ENCODE measurements at places on chromosomes 7 and 10.

DNA sequence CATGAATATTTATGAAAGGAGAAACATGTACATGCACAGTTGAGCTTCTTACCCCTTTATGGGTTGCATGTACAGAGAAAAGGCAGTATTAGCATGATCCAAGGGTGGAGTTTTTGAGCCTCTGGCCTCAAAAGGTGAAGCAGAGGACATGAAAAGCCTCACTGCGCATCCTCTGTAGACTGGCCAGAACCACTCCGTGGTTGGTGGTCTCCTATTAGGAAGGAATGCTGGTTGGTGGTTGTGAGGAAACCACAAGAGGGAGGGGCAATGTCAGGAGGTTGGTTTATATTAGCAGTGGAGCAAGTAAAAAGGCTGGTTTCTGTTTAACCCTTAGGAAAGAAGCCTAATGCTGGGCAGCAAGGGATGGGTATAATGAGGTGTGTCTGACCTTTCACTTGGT is 37.5 kb downstream of the AHCYL2 start:
- peak; percentile 91 for DNase-seq

GRCh38 chr7:65927489-65928448 is 54.2 kb downstream of the GUSB start:
- no peak for DNase-seq

DNA sequence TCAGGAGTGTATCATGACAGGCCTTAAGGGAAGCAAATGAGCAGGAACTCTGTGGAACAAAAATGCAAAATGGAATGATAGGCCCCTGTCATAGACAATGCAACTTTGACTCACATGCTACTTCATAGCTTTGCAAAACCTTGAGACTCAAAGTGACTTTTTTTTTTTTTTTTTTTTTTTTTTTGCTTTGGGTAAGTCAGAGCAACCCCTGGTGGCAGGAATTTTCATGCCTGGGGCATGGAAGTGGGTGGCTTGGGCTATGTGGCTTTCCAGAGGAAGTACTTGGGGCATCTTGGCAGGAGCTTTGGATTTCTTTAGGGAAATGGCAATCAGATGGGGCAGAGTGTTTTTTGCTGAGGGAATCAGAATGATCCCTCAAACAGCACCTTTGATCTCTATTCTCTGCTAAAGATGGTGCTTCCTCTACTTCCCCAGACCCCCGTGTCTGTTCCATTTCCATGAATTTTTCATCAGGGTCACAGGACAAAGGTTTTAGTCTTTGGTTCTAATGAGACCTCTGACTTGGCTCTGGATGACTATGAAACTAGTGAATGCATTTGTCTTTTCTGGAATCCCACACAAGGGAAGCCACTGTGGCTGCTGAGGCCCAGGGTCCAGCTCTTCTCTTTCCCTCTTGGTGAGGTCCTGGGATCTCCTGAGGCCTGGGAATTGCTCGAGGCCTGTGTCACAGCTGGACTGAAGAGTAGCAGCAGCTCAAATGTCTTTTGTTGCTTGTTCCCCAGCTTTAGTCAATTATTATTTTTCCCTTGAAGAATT is 62.8 kb downstream of the TACC2 start:
- DNase-seq: peak; percentile 87

- no peak for DNase-seq
Measured at GRCh38 chr7:51327287-51327717, 10.7 kb upstream of the COBL start.

GRCh38 chr10:106930751-106931150 is 233.8 kb downstream of the SORCS1 start:
- DNase-seq: no peak

- DNase-seq: no peak
Measured at GRCh38 chr7:81584667-81585066, 185.2 kb downstream of the HGF start.

DNA sequence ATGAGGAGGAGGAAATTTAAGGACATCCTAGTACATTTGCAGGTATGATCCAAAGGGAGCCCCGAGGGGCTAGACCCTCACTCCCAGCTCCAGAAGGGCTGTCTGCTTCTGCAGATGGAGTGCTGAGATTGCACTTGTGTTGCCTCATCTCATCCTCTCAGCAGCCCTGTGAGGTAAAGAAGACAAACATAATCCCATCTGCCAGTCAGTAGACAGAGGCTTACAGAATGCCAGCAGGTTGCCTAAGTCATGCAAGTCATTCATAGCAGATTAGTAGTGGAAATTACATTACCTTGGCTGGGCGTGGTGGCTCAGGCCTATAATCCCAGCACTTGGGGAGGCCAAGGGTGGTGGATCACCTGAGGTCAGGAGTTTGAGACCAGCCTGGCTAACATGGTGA is 45.4 kb downstream of the BLVRA start:
- DNase-seq: no peak

DNA sequence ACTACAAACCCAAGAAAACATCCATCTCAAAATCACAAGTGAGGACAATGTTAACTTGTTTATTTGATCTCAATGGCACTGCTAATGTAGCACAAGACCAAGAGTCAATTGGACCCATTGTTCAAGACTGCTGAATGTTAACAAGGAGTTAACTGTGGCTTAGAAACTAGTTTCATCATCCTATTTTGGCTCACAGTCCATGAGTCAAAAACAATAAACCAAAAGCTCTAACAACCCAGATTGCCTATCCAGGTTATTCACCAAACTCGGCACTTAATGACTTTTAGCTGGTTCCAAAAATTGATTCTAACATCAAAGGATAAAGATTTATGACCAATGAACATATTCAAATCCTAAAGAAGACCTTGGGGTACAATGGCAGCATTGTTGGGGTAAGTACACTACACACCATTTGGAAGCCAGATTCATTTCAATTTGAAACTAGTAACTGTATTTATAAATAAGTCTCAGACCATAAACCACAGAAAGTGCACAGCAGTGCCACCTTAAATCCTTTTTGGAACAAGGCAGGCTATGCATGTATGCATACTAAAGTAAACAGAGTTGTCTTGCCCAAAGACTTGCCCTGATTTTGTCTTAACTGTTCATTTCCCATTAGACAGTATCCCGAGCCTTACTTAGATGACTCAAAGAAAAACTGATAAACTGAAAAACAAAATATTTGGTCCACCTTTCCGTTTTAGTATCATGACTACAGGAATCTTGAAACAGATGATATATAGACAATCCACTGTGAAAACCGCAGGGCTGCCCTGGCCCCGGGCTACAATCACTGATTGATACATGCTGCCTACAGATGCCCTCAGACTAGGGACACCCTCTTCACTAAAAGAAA is 84.5 kb downstream of the SRPK2 start:
- peak; percentile 93 for DNase-seq

DNA sequence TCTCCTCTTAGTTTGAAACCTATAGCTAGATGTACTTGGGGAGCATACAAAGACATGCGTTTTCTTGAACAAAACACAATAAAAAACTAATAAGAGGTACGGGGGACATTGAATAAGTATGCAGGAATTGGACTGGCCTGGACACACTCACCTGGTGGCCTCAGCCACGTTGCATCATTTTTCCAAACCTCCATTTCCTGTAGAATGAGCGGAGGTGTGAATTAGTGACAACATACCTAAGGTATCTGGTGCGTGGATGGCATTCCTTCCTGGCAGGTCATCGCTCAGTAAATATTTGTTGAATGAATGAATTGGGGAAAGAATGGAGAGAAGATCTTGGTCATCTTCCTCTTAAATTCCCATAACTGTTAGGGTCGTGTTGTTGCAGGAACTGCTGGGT is 103.2 kb upstream of the CTBP2 start:
- DNase-seq: no peak

DNA sequence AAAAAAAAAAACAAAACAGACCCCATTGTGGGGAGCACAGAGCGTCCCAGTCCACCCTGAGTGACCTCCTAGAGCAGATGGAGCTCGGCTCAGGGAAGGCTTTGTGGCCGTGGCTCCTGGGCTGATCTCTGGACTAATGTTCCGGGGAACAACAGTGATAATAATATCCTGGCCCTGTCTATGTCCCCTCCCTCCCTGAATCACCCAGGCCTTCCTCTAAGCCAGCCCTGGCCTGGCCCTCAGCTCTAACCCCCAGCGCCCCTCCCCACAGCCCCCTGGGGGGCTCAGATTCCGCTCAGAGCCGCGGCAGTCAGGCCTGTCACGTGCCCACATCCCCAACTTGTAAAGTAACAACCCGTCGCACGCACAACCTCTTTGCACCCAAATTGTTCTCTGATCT is 48.3 kb downstream of the MICALL2 start:
- no peak for DNase-seq

GRCh38 chr10:17425584-17426262 is 28.7 kb downstream of the ST8SIA6 start:
- no peak for DNase-seq

GRCh38 chr7:38187794-38188440 is 9.9 kb downstream of the STARD3NL start:
- no peak for DNase-seq

All from H4 (cell line).